Activated CD8-positive, alpha-beta T cell treated with anti-CD3 and anti-CD28 coated beads for 36 hours (primary cell): ENCODE measurements at places on chromosomes 12 and 14. TPM values are rescaled to one million over a fixed set of nuclear protein-coding genes. Genes with fewer than 3 reads are reported as not detected.

Gene LYZ
- total RNA-seq, result not detected

Gene OLR1
- not detected for total RNA-seq

Gene FGF6
- total RNA-seq, result not detected

Gene CAPS2
- 3.2 TPM for total RNA-seq

DNA sequence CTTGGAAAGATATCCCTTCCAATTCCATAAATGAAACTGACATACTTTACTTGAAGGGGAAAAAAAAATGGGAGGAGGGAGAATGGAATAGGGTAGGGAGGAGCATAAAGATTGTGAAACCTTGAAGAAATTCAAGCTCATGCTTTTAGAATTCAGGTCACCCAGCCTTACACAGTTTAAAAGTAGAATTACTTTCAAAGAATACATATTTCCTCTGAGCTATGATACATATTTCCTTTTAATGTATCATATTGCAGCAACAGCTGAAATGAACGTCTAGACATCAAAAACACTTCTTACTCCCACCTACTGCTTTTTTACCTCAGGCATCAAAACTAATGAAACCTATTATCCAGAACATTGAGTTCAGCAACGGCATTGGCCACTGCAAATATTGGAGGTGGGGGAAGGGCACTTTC lies 156.0 kb downstream of the MED13L start:
- H3K4me3 ChIP-seq, result peak overlapping the region; percentile 28
- DNase-seq, result no peak
- peaks cover 65% of the 10 kb centered on the region for H3K4me1 ChIP-seq

DNA sequence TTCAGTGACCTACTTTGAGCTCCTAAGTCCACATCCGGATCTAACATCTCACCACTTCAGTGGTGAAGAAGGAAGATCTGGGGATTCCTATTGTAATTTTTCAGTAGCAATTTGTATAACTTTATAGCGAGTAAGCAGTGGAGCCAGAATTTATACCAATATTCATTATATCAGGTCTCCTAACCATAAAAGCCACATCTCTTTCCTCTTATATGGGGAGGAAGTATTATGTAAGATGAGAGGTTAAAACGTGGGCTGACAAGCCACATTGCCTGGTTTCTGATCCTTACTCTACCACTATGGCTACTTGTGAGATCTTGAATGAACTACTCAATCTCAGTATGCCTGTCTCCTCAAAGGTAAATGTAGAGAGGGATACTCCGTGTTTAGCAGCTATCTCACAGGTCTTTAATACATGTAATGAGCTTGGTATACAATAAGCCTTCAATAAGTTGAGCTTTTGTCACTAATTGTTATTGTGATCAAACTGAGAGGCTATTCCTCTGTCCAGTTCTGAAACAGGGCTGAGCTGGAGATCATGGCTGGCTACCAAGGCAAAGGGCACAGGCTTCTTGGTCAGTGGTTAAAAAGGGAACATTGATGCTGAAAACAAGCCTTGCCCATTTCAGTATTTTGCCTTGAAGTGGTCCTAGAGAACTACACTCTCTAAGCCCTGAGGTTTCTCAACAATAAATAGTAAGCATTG lies 3.3 kb upstream of the TMEM117 start:
- no peak overlapping the region for H3K27ac ChIP-seq
- H3K27me3 ChIP-seq, result peaks cover 5% of the 10 kb centered on the region
- peaks cover 37% of the 10 kb centered on the region for H3K4me1 ChIP-seq
- no peaks in the 10 kb centered on the region for H3K36me3 ChIP-seq

- no peak overlapping the region for H3K27ac ChIP-seq
- no peak overlapping the region for H3K4me3 ChIP-seq
- no peaks in the 10 kb centered on the region for H3K4me1 ChIP-seq
- peak; percentile 47 for DNase-seq
- H3K27me3 ChIP-seq, result no peaks in the 10 kb centered on the region
- H3K36me3 ChIP-seq, result no peaks in the 10 kb centered on the region
Measured at GRCh38 chr12:117119592-117120198, 20.5 kb upstream of the TESC start.

DNA sequence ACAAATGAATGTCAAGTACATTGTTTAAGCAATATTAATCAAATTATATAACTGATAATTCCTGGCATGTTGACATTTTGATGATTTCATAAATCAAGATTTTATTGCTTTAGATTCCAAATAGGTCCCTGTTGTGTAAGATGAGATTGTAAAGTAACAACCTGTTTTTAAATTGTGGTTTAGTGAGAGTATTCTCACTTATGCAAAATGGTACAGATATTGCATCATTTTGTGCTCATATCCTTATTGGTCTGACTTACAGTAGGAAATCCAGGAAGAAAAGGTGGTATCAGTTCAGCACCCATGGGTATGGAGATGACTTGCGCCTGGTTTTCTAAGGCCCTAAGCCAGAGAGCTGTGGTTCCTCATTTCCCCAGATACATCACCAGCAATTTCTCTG lies 165.5 kb downstream of the KIF21A start:
- H3K36me3 ChIP-seq, result no peaks in the 10 kb centered on the region
- no peak overlapping the region for H3K4me3 ChIP-seq
- DNase-seq, result no peak
- no peak overlapping the region for H3K27ac ChIP-seq

DNA sequence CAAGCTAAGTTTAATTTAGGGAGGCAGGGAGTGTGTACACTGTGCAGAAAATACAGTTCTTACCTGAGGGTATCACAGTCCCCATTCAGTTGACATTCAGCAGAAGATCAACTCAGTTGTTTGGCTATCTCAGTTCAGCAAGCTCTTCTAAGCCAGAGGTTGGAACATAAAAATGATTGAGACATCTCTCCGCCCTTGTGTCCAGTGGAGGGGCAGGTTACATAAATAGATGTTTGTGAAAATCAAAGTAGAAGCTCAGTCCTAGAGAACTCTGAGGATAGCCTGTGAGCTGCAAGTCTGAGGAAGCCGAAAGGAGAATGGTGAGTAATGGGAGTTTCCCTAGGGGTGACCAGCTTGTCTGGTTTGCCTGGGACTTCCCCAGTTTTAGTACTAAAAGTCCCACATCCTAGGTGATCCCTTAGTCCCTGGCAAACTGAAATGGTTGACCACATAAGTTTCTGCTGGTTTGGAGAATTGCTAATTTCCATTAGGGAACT lies 251.4 kb upstream of the ATP2B1 start:
- no peaks in the 10 kb centered on the region for H3K27me3 ChIP-seq
- no peaks in the 10 kb centered on the region for H3K36me3 ChIP-seq
- peaks cover 17% of the 10 kb centered on the region for H3K4me1 ChIP-seq
- peak; percentile 47 for DNase-seq
- no peak overlapping the region for H3K4me3 ChIP-seq

DNA sequence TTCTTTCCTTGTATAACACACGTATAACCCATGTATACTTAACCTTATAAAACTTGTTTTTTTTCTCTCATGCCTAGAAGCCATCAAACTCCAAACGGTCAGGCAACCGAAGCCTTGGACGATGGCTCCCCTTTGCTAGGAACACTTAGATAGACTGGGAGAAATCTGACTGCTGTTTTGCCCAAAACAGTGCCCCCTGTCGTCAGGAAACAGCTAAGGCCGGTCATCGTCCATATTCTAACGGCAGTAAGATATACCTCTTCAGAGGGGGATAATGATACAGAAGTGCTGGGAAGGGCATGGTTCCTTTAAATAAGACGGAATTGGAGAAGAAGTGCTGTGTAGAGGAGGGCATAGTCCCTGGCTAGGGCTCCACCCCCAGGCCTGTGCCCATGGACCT lies 130.5 kb downstream of the SLC41A2 start:
- H3K4me3 ChIP-seq, result no peak overlapping the region
- no peaks in the 10 kb centered on the region for H3K27me3 ChIP-seq
- peaks cover 4% of the 10 kb centered on the region for H3K4me1 ChIP-seq
- H3K27ac ChIP-seq, result no peak overlapping the region
- peak; percentile 13 for DNase-seq
- H3K36me3 ChIP-seq, result peaks cover 4% of the 10 kb centered on the region

GRCh38 chr12:18045446-18045992 lies 44.5 kb downstream of the RERGL start:
- H3K27me3 ChIP-seq, result no peaks in the 10 kb centered on the region
- H3K4me1 ChIP-seq, result no peaks in the 10 kb centered on the region
- no peak for DNase-seq
- no peak overlapping the region for H3K4me3 ChIP-seq
- no peak overlapping the region for H3K27ac ChIP-seq

DNA sequence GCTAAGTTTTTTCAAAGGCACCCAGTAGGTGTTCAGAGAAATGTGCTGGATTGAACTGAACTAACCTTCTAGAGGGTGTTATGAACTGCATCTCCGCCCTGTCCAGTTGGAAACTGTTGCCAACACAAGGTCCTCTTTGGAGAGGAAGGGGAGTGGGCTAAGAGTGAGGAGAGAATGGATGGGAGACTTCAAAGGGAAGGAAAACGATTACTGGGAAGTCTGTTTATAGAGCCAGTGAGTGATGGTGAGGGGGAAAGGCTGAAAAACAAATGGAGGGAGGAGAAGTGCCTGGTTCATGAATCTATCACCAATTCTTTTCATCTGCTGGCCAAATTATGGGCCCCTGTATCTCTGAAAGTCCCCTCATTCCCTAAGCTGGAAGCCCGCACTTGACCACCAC lies 86.0 kb upstream of the TBX5 start:
- no peak overlapping the region for H3K4me3 ChIP-seq
- no peak overlapping the region for H3K27ac ChIP-seq
- no peak for DNase-seq
- H3K27me3 ChIP-seq, result peaks cover 13% of the 10 kb centered on the region

DNA sequence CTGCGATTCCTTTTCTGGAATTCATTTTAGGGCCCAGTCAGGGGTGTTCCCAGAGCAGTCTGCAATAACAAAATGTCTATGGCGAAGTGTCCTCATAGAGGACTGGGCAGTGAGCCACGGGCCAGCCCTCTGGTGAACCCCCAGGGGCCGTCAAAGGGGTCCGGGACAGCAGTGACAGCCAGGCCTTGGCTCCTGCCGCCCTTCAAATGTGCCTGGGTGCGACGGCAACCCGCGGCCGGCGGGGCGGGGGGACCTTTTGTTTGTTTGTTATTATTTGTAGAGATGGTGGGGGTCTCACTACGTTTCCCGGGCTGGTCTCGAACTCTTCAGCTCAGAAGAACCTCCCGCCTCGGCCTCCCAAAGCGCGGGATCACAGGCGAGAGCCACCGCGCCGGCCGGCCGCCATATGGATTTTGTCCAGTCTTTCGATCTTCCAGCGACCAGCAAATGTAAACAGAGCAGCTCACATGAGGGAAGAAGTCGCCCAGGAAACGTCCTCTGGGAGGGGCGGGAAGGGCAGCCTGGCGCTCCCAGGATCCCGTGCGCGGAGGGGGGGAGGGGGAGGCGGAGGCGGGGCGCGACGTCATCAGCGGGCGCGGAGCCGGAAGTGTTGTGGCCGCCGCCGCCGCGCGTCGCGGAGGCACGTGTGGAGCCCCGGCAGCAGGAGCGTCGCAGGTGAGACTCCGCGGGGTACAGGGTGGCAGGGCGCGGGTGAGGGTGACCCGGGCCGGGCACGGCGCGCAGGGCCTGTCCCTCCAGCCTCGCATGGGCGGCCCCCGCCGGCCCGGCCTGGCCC lies at the start of gene TRMT61A:
TRMT61A (plus strand) TSS at position 610 of the 796 bp plus-strand sequence. CDS start 783 bp downstream, outside the sequence.
- peak; percentile 71 for DNase-seq
- H3K4me3 ChIP-seq, result peak within 1 kb of the TSS; percentile 94
- peaks cover 13% of the 10 kb centered on the region for H3K36me3 ChIP-seq
- peaks cover 6% of the 10 kb centered on the region for H3K27me3 ChIP-seq

GRCh38 chr12:132071830-132072384 lies 72.2 kb downstream of the DDX51 start:
- no peak overlapping the region for H3K27ac ChIP-seq
- H3K36me3 ChIP-seq, result peaks cover 36% of the 10 kb centered on the region
- no peak for DNase-seq
- no peak overlapping the region for H3K4me3 ChIP-seq

GRCh38 chr12:40263616-40264409 lies 39.0 kb downstream of the LRRK2 start:
- H3K27me3 ChIP-seq, result no peaks in the 10 kb centered on the region
- DNase-seq, result no peak
- H3K4me1 ChIP-seq, result no peaks in the 10 kb centered on the region
- no peak overlapping the region for H3K4me3 ChIP-seq
- H3K27ac ChIP-seq, result no peak overlapping the region
- no peaks in the 10 kb centered on the region for H3K36me3 ChIP-seq

DNA sequence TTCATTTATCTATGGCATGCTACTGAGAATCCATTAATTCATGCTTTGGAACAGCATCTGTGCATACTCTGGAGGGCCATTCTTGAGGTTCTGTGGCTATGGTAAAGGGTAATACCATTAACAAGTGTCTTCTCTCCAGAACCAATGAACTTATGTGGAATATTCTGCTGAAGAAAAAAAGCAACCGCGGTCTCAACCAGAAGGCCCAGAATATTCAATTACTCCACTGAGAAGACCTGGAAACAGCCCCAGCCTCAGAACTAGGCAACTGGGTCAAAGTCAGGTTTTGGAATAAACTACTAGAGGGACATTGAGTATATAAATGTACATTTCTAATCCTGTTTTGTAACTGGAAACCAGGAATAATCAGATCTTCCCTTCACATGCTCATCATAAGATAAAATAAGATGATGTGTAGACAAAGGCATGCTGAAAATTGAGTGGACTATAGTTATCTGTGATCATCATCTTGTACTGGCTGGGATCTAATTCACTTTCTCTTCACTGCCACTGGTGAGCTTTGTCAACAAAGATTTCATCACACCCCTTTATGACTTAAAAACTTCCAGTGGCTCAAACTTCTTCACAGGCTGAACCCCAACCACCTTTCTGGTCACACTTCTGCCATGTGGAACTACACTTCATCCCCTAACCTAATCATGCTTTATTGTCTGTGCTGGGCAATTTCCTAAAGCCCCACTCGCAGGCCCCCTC lies 6.0 kb downstream of the SPTB start:
- H3K4me1 ChIP-seq, result no peaks in the 10 kb centered on the region
- no peak overlapping the region for H3K27ac ChIP-seq
- no peak overlapping the region for H3K4me3 ChIP-seq
- H3K27me3 ChIP-seq, result peaks cover 27% of the 10 kb centered on the region
- no peaks in the 10 kb centered on the region for H3K36me3 ChIP-seq
- no peak for DNase-seq

DNA sequence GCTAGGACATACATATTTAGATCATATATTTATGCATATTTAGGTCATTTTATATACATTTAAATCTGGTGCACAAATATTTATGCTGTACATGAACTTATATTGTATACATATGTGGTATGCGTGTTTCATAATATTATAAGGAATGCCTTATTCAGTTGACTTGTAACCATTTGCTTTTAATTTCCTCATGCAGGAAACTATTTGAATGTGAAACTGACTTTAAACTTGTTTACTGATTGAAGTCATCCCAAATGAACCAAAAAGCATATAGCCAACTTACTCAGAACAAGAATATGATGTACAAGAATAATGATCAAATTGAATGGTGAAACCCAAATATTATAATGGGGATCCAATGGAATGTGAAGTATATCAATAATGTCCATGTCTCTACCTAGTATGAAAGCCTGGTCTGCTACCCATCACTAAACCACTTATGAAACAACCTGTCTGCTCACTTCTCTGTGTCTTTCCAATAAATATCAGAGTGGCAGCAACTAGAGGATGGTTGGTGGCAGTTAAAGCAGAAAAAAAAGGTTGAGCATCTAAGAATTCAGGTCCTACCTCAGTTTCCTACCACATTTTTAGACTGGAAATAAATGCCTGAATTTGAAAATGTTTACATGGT lies 38.3 kb downstream of the RPS6KA5 start:
- H3K36me3 ChIP-seq, result peaks cover 9% of the 10 kb centered on the region
- DNase-seq, result no peak
- peak overlapping the region; percentile 86 for H3K27ac ChIP-seq
- no peaks in the 10 kb centered on the region for H3K27me3 ChIP-seq
- H3K4me3 ChIP-seq, result peak overlapping the region; percentile 66
- peaks cover 54% of the 10 kb centered on the region for H3K4me1 ChIP-seq
